Stimulated activated CD4-positive, alpha-beta T cell treated with anti-CD3 and anti-CD28 coated beads, Interleukin-12 subunit alpha, Interleukin-12 subunit beta, amount 100 ng/mL, for 48 hours (primary cell): ENCODE measurements at places on chromosomes 16 and 17.
A peak's percentile ranks its signal among the peaks of the same experiment; 100 is the strongest.

- DNase-seq, result peak; percentile 24
Measured at GRCh38 chr17:33049781-33050414, 58.3 kb downstream of the SPACA3 start.

DNA sequence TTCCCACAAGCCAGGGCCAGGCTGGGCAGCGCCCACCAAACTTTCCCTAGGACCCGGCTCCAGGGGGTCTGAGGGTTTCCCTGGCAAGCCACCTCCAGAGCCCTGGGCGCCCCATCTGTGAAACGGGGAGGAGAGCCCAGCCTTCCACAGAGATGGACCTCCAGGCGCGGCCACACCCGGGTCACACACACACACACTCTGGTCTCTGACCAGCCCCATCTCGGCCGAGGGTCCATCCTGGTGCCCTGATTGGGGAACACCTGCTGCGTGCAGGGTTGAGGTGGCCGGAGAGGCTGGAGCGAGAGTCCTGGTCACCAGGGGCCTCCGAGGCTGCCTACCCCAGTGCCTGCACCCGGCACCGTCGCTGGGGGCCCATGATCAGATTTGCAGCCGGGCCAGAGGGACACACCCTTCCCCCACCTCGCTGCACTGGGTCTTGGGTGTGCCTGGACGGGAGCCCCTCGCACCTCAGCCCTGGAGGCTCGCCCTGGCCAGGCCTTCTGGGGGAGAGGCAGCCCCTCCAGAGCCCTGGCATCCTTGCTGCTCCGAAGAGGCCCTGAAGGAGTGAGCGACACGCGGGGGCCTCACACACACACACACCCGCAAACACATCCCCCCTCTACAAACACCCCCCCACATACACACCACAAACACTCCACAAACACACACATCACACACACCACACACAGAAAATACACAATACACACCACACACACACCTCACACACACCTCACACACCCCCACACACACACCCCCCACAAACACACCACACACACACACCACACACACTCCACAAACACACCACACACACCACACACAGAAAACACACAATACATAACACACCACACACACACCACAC lies 29.7 kb downstream of the SLC25A10 start:
- no peak for DNase-seq

GRCh38 chr17:6608321-6608720 lies 32.2 kb downstream of the KIAA0753 start:
- no peak for DNase-seq

DNA sequence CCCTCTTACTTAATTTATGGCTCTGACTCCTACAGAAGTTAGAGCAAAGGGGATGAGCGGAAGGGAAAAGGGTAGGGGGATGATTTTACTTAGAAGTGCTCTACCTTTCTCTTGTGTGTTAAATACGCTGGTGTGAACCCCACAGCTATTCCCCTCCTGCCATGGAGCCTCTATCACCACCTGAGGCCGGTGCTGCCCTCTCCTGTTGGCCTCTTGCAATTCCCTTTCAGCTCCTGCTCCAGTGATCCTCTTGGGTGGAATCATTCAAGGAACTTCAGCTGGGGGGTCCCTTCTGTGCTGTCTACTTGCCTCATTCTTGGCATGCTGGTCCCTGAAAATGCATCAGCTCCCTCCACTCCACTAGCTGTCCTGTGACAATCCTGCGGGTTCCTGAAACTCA lies 41.8 kb upstream of the CDH8 start:
- no peak for DNase-seq

DNA sequence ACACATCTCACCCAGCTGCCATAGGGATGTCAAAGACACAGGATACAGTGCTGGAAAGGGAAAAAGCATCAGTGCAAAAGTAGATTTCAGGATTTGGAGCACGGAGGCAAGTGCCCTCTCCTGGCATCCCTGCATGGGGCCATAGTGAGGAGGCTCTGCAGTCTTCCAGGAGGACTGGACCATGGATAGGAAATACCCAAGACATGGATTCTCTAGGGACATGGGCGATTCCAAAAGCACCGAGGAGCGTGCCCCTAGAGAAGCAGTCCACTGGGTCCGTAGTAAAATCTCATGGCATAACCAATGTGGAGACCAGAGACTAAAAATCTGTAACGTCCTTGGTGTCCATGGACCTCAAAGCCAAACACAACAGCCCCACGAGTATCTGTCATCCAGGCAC lies 818.2 kb downstream of the KCNJ18 start:
- no peak for DNase-seq

GRCh38 chr17:79804856-79805696 lies 8.2 kb upstream of the CBX8 start:
- DNase-seq, result no peak

- DNase-seq, result peak; percentile 38
Measured at GRCh38 chr17:37770631-37771518, 26.0 kb upstream of the HNF1B start.

- DNase-seq, result no peak
Measured at GRCh38 chr16:85959686-85960085, 60.7 kb downstream of the IRF8 start.

DNA sequence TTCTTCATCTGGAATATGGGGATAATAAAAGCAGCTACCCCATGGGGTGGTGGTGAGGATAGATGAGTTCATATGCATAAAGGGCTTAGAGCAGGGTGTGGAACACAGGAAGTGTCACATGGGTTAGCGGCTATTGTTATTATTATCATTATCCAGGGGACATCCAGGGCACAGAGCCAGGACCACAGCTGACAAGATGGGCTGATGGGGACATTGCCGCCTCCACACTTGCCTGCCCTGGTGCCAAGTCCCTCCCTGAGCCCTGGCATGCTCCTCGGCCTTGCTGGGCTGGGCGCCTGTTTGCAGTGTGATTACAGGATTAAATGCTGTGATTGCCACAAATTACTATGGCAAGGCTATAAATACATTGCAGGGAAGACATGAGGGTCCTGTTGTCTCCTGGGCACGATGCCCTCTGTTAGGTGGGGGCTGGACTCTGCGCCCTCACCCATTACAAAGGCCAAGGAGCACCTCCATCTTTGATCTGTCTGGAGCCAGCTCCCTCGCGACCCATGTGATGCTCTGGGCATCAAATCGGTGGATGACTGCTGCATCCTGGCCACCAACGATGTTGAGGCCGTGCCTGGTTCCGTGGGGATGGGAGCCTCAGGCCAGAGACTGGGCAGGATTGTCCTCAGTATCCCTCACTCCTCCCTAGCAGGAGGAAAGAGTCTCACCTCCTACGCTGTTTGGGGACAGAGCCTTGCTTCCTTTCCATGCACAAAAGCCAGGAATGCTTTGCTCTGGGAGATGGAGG lies 43.2 kb downstream of the PIMREG start:
- no peak for DNase-seq
